ENCODE measurements at places on chromosomes 12 and 14.
A peak's percentile ranks its signal among the peaks of the same experiment; 100 is the strongest.

- no peak for DNase-seq
These were observed 123.6 kb downstream of the SCN8A start for GRCh38 chr12:51714666-51715065.

DNA sequence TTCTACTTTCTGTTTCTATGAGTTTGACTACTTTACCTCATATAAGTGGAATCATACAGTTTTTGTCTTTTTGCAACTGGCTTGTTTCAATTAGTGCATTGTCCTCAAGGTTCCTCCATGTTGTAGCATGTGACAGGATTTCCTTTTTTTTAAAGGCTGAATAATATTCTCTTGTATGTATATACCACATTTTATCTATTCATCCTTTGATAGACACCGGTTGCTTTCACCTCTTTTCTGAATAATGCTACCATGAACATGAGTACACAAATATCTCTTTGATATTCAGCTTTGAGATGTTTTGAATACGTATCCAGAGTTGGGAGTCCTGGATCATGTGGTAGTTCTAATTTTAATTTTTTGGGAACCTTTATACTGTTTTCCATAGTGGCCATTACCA lies 65.4 kb downstream of the SPATS2 start:
- no peak for DNase-seq

- DNase-seq: no peak
These were observed 72.7 kb downstream of the MYRFL start for GRCh38 chr12:69897744-69898143.

DNA sequence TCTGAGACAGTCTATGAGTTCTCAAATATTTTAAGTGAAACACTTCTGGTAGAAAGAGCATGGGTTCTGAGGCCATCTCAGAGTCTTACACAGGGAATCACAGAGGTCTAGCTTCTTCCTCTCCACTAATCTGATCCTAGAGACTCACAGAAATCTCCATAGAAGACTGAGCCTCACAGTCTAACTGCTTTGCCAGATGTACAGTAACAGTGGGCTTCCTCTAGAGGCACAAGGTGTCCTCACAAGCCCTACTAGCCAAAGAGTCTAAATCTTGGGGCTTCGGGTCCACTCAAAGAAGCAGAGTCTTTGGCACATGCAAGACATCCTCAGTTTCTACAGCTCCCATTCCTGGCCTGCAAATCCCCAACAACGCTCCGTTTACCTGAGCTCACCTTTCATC lies 14.1 kb downstream of the OR6J1 start:
- DNase-seq: no peak

DNA sequence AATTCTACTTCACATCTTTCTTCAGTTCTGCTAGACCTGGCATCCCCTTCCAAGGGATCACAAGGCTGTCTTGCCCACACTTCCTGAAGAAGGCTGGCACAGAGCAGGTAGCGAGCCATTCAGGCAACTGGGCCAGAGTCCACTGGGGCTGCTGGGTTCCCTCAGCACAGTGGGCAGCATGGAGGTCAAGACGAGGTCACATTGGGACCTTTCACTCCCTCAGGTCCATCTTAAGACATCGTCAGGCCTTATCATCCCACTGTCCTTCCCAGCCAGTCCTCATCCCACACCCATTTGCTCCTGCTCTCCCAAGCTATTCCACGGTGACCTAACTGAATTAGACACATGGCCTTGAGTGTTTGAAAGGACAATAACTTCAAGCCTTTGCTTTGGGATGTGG lies 143.1 kb upstream of the HIF1A start:
- DNase-seq: no peak

GRCh38 chr12:34402228-34402898 lies 380.1 kb downstream of the ALG10 start:
- DNase-seq: peak; percentile 17

DNA sequence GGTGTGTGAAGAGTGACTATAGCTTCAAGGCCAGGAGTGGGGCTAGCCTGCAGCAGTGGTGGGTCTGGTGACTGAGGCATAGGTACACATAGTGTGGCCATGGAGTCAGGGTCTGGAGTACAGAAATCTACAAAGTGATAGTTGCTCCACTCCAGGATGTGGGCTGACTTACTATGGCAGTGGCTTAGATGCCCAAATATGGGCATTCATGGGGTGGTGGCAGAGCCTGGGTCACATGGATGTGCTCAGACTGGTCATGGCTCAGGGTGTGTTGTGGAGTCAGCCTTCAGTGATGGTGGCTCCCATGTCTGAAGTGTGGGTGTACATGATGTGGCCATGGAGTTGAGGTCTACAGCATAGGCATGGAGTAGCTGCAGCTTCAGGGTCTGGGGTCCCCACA lies 27.3 kb downstream of the CLEC6A start:
- no peak for DNase-seq

DNA sequence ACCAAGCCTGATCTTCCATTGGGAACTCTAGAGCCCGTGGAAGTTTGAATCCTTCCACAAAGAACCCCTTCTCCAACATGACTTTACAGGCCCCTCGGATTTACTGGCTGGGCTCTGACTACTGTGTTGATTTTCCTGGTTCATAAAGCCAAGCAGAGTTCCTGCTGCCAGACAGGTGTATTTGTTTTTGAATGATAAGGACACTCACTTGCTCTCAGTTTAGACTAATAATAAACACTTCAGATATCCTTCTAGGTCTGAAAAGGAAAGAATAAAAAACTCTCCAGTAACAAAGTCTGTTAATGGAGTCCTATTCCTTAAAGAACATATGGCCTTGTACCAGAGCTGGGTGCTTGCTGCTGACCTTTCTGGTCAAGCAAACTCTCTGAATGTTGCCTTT lies 31.0 kb downstream of the SIX1 start:
- no peak for DNase-seq

DNA sequence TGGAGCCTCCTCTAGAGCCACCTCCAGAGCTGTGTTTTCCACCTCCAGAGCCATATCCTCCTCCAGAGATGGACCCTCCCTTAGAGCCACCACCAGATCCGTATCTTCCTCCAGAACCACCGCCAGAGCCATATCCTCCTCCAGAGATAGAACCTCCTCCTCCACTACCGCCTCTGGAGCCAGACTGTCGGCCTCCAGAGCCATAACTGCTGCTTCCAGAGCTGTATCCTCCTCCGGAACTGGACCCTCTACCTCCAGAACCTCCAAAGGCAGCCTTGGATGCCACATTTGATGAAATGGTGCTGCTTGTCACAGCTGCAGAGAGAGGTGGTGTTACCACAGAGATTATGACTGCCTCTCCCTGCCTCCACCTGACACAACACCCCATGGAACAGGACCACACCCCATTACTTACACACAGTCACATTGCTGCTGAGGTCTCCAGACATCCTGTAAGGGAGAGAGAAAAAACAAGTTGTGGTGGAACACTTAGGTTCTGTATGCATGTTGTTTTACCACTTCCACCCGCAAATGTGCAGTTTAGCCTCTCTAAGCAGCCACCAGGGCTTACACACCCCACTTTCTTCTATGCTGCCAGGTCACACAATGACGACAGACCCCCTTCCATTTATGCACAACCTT lies 6.8 kb downstream of the KRT2 start:
- no peak for DNase-seq

GRCh38 chr14:105411017-105411941 lies 8.3 kb upstream of the MTA1 start:
- no peak for DNase-seq

DNA sequence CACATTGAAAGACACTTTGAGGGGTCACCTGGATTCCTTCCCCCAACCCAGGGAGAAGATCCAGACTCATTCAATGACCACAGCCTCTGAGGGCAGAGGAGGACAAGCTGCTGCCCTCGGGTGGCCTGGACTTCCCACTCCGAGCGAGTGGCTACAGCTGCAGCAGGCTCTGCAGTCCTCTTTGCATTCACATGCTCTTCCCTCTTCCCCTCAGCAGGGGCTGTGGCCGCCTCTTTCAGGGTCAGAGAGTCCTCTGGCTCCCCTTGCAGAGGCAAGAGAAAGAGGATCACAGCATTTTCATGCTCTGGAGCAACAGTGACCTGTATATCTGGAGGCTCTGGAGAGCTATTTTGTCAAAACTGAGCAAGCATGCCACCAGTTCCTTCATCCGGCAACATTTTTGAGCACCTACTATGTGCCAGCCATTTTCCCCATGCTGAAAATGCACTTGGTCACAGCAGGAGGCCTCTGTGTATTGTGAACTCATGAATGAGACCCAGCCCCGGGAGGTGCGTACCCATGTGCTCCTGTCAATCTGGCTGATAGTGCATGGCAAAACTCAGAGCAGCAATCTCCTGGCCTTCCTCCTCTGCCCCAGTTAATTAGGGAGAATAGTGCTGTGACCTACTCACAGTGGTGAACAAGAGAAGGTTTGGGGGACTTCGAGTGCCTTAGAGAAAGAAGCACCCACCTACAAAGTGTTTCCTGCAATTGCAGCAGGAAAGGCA lies 42.9 kb upstream of the KCNA5 start:
- DNase-seq: no peak

GRCh38 chr12:121224591-121224990 lies 14.7 kb downstream of the P2RX4 start:
- no peak for DNase-seq

- DNase-seq: no peak
These were observed 31.2 kb upstream of the KLC1 start for GRCh38 chr14:103597623-103598377.

GRCh38 chr12:3004655-3005565 lies 45.7 kb downstream of the TEAD4 start:
- DNase-seq: no peak

GRCh38 chr12:40552868-40553267 lies 139.4 kb upstream of the CNTN1 start:
- DNase-seq: no peak

GRCh38 chr14:104051092-104051813 lies 34.2 kb upstream of the ASPG start:
- no peak for DNase-seq

GRCh38 chr12:46201284-46201789 lies 67.5 kb downstream of the SLC38A1 start:
- no peak for DNase-seq

DNA sequence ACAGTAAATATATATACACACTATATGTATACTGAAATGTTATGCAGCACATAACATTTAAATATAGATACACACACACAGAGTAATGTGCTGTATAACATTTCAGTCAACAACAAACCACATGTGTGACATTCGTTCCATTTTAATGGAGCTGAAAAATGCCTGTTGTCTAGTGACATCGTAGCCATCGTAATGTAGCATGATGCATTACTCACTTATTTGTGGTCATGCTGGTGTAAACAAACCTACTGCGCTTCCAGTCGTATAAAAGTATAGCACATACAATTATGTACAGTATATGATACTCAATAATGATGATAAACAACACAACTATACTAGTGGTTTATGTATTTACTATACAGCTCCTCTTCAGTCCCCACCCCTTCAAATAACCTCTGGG lies 119.0 kb upstream of the SLC38A4 start:
- no peak for DNase-seq

DNA sequence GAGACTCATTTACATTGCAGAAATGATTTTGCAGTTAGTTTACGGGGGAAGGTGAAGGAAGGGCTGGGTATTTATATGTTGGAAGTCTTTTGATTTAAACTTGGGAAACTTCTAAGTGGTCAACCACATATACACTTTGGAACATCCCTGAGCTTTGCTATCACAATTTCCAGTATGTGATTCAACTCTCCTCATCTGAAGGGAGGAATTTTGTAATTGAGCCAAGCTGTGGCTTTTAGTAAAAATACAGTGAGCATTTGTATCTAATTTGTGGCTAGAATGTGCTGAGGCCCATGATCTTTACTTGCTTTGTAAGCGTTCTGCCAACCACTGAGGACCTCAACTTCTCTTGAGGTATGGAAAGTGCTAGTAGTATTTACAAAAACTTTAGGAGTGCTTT lies 235.0 kb upstream of the PDZRN4 start:
- DNase-seq: no peak

GRCh38 chr12:9364224-9365176 lies 156.3 kb upstream of the PZP start:
- DNase-seq: no peak

GRCh38 chr12:57837864-57838562 lies 8.5 kb downstream of the CTDSP2 start:
- DNase-seq: no peak

- no peak for DNase-seq
These were observed 62.8 kb downstream of the LIN52 start for GRCh38 chr14:74147571-74147970.

GRCh38 chr12:15020156-15020555 lies 47.3 kb downstream of the PDE6H start:
- no peak for DNase-seq

DNA sequence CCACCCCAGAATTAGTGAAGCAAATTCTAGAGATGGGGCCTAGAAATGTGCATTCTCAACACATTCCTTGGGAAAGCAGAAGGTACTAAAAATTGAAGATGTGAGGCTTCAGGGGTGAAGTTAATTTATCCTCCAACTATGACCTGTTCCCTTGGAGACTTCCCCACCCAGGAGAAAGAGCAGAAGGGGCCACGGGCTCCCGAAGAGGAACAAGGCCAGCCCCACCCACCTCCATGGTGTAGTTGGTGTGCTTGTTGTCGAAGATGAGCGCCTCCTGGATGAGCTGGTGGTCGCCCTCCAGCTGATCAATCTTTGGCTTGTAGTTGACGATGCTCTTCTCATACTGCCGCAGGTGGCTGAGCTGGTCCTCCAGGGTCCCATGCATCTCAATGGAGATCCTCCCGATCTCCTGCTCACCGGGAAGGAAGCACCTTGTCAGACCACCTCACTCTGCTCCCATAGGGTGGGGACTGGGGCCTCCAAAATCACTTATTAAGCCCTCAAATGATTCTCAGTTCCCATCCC lies 87.8 kb upstream of the ZFP36L1 start:
- no peak for DNase-seq

DNA sequence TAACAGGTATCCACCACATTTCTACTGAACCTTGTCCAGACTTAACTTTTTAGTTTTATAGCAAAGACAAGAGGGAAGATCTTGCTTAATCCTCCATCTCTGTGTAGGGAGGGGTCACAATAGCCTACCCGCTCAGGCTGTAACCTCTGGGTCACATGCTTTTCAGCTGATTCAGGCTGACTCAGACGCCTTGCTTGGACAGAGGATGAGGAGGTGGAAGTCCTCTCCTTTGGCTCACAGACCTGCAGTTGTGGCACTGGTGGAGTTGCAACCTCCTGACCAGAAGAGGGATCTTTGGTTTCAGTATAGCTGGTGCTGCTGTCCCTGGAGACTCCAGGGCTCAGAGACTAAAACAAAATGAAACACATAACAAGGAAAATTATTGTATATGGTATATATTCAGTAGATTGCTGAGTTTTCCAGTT lies 16.2 kb downstream of the ACIN1 start:
- no peak for DNase-seq

DNA sequence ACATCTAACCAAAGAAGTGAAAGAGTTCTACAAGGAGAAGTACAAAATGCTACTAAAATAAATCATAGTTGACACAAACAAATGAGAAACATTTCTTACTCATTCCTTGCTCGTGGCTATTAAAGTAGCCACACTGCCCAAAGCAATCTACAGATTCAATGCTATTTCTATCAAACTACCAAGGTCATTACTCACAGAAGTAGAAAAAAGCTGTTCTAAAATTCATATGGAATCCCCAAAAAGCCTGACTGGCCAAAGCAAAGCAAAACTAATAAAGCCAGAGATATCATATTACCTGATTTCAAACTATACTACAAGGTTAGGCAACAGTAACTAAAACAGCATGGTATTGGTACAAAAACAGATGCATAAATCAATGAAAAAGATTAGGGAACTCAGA lies 305.6 kb downstream of the RPAP3 start:
- DNase-seq: no peak

- DNase-seq: no peak
These were observed 1.5 kb downstream of the BCL2L14 start for GRCh38 chr12:12072064-12072760.

- no peak for DNase-seq
These were observed 133.0 kb downstream of the PAWR start for GRCh38 chr12:79557690-79558315.

All from mesothelial cell of epicardium (in vitro differentiated cells).